GM04504 (cell line): ENCODE measurements at places on chromosomes 16 and 17.

GRCh38 chr17:27299384-27300049, 5.6 kb downstream of the WSB1 start:
- no peak for DNase-seq

GRCh38 chr17:30495586-30495985, 18.4 kb downstream of the GOSR1 start:
- no peak for DNase-seq

DNA sequence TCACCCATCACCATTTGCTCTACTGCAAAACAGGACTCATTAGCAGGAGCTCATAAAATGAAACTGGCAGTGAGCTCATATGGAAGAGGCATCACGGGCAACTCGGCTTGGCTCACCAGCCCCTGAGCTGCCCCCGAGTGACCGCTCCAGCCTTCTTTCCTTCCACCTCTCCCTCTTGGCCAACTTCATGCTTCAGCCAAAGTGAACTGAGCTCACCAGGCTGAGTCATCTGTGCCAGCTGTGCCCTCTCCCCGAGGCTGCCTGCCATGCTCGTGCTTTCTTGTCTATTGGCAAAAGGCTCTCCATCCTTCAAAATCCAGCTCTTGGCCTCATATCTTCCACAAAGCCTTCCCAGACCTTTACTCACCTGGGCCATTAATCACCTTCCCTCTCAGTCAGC, 391.4 kb downstream of the WWOX start:
- DNase-seq = no peak

DNA sequence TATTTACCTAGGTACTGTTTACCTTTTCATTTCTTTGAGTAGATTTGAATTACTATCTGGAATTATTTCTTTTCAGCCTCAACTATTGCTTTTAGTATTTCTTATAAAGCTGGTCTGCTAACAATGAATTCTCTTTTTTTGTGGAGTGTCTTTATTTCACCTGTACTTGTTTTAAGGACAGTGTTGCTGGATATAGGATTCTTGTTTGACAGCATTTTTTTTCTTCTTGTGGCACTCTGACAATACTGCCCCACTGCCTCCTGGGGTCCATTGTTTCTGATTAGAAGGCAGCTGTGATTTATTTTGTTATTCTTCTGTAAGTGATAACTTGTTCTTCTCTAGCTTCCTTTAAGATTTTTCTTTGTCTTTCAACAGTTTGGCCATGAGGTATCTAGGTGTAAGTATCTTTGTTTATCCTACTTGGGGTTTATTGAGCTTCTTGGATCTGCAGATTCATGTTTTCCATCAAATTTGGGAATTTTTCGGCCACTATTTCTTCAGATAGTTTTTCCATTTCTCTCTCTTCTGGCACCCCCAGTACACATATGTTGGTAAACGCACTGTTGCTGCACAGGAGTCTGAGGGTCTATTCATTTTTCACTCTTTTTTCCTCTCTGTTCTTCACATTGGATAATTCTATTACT, 130.4 kb downstream of the AATF start:
- DNase-seq = no peak

GRCh38 chr16:71440669-71441347, 1.0 kb downstream of the TLE7 start:
- DNase-seq = no peak

DNA sequence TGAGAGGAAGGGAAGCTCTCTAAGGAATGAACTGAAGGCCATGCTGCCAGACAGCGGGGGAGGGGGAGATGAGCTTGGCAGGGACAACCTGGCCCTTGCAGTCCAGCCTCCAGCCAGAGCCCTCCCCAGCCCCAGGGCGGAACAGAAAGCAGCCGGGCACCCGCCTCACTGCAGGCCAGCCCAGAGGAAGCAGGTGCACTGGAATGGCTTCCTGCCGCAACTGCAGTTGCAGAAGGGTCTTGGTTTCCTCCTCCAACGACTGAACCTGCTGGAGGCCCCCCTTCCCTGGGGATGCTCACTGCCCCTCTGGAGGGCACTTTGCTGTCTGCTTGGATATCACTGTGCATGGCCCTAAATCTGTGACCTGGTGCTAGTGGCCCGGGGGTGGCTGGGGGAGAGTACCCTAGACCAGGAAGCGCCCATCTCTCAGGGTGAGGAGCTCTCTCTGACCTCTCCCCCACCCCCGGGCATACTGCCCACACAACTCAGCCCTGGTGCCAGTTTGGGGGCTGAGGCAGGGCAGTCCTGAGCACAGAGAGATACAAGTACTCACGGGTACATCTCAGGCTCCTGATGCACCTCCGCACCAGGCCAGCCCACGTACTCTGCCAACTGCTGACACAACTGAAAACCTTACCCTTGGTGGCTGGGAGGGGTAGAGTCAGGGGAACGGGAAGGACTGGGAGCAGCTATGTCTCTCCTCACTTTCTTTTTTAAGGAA, 41.1 kb downstream of the MYO18A start:
- no peak for DNase-seq

DNA sequence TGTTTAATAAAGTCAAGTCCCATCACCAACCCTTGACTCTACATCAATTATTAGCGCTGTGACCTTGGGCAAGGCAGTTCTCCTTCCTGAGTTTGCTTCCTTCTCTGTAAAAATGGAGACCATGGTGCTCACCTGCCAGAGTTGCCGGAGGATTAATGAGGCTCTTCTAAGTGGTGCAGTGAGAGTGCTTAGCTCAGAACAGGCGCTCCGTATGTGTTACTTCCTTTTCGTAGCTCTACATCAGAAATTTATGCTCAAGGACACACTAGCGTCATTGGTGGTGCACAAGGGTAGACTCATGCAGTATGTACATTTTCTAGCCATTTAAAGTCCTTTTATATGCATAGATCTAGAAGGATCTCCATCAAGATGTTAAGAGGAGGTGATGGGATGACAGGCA, 17.4 kb upstream of the CMIP start:
- no peak for DNase-seq

DNA sequence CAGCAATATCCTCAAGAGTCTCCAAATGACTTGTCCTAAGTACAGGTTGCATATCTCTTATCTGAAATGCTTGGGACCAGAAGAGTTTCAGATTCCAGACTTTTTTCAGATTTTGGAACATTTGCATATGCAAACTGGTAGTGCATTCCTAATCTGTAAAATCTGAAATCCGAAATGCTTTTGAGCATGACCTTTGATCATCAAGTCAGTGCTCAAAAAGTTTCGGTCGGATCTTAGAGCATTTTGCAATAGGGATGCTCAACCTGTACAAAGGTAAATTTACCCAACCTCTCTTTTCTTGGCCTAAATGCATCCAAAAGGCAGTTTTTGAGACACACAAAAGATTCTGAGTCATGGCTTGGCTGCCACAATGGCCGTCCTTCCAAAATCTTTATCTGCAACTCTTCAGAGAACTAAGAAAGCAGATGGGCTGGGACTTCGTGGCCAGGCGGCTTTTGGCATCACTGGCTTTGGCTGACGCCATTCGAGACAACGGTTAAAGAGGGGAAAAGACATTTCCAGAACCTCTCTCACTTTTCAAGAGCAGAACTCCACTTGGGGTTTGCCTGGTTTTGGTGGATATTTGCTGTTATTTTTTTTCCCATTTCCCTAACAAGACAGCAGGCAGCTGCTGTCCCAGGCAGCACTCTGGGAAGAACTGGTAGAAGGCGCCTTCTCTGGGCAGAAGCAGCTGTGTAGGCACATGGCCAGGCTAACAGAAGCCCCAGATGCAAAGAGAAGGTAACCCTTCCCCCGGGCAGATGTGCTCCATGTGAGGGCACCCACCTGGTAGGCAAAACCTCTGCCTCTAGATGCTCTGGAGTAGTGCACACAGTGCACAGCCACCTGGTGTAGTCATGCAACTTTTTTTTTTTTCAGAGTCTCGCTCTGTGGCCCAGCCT, 8.9 kb downstream of the CPPED1 start:
- DNase-seq = no peak

DNA sequence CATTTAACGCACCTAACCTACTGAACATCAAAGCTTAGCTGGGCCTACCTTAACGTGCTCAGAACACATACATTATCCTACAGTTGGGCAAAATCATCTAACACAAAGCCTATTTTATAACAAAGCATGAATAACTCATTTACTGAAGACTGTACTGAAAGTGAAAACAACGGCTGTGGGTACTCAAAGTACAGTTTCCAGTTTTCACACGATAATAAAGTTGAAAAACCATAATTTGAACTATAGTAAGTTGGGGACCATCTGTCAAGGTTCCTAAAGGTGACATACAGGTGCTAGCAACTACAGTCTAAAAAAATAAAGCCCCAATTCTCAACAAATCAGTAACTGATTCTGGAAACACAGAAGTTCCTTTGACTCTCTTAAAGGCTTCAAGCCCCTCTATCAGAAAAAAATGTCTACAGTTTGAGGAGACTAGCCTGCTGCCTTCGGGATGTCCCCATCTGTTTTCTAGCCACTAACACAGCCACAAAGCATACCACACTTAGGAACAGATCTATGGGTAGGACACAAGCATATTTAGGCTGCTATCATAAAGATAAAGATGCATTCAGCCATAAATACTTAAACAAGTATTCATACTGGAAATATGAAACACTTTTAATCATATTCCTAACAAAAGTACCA, 71.3 kb downstream of the KANSL1 start:
- no peak for DNase-seq
